Hypothalamus (tissue), 51 donors: ENCODE measurements at places on chromosomes 3 and 15.

DNA sequence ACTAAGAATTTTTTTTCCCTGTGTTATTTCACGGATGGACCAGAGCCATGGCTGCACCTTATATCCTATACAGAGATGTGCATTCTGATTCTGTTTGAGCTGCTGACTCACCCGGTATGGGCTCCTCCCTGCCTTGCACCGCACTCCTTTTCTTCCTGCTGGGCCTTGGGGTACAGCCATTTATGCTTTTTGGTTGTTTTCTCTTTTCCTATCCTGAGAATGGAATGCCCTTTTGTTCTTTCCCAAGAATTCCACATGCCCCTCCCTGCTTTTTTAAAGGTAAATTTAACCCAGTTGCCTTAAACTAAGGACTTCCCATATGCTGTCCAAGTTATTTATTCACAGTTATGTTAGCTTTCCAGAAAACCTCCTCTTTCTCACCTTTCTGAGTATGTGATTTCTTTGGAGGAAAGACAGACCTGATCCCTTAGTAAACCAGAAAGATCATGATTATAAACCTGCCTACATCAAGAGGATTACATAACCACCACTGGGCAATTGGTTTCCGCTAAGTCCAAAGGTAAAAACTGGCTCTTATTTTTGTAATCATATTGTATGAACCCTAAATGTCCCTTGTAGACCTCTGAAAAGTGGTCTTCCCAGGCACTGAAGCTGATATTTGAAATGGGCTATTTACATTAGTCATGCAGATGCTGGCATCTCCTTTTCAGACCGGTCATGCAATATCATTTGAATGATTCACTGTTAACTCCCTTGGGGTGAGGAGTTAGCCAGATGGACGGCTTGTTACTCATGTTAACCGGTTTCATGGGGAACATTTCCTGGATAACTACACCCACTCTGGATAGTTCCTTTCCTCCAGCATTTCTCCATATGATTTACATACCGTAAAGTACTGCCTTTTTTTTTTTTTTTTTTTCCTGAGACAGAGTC, 45.5 kb downstream of the TMOD3 start:
- DNase-seq: no peak

- DNase-seq: no peak
Measured at GRCh38 chr15:25465835-25466234, 27.0 kb upstream of the UBE3A start.

GRCh38 chr3:44942202-44942921, 33.6 kb downstream of the ZDHHC3 start:
- no peak for DNase-seq

DNA sequence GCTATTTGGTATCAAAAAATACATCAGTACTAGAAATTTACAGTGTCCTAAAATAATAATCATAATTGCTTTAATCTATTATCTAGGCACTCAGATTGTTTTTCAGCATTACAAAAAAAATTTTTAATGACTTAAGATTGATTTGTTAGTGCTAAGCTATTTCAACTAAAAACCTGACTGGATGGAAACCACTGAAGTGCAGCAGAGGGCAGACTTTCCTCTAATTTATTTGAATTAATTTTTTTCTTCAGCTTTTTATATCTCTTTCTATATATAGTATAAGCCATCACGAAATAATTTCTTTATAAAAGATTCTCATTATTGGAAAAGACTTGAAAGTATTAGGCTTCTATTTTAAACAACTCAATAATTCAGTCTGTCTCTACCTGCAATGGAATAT, 131.4 kb downstream of the IQCH start:
- no peak for DNase-seq

DNA sequence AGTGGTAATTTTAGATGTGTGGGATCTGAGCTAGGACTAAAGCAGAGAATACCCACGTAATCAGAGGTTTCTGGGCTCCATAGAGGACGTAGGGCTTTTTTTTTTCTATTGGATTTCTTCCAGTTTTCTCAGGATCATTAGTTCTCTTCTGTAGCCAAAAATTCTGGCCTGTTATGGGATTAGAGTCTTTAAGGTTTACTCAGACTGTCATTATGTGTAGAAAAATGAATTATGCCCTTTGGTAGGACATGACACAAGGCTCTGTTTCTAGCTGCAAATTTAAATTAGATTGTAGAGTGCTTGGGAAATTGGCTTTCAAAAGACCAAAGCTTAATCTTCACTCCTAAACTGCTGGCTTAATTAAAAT, 1.9 kb downstream of the SETD5 start:
- DNase-seq: no peak

GRCh38 chr3:71111784-71112440, 471.6 kb downstream of the FOXP1 start:
- no peak for DNase-seq

DNA sequence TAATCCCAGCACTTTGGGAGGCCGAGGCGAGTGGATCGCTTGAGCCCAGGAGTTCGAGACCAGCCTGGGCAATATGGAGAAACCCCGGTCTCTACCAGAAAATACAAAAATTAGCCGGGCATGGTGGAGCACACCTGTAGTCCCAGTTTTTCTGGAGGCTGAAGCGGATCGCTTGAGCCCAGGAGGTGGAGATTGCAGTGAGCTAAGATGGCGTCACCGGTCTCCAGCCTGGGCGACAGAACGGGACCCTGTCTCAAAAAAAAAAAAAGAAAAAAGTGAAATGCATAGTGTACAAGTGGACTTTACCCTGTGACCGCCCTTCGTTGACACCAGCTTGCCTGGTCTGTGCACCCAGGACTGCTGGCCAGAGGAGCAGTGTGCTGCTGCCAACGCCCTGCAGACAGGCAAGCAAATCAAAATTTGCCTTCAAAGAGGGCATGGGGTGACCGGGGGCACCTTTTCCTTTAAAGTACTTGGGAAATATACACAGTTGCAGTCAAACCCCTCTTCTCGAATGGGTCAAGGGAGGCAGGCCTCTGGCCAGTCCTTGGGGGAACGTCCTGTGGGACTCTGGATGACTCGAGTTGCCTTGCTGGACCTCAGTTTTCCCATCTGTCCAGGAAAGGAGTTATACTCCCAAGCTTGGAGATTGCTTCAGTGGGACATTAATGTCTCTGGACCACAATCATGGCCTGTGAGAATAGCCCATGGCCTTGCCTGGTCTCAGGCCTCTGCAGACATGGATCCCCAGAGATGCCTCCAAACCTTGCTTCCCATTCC, 1.0 kb downstream of the XYLB start:
- no peak for DNase-seq

DNA sequence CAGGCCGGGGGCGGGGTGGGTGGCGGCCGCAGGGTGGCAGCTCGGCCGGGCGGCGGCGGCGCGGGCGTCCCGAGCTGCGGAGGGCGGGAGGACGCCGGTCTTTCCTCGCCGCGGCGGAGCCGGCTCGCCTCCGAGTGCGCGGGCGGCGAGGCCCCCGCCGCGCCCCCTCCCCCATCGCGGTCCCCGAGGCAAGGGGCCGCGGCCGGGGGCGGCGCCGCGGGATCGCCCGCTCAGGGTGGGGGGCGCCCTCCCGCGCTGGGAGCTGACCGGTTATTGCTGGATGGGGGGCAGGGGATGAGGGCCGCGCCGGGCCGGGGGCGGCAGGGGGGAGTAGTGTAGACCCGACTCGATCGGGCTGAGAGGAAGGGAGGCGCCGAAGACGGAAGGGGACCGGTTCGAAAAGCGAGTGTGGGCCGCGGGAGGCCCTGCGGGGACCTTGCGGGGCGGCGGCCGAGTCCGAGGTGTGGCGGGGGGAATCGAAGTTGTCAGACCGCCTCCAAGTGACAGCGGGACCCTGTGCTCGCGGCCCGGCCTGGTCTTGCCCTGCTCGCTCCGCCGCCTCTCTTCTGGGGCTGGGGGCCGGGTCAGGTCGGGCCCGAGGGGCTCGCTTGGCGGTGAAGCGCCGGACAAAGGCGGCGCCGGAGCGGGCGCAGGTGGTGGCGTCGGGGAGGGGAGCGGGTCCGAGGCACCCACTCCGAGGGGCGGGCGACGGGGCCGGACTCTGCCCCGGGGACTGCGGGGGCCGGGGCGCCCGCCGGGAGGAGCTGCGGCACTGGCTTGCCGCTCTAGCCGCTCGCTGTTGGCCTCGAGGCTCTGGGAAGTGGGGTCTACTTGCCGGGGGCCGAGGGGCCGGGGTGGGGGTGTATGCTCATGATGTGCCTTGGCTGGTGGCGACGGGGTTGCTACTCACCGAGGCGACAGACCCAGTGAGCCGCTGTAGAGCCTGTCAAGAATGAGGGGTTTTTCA, 1.1 kb downstream of the BAHD1 start:
- DNase-seq: peak; percentile 41

- no peak for DNase-seq
Measured at GRCh38 chr3:166799-167198, 29.8 kb upstream of the CHL1 start.

GRCh38 chr15:41018534-41018933, 65.3 kb downstream of the CHAC1 start:
- no peak for DNase-seq

DNA sequence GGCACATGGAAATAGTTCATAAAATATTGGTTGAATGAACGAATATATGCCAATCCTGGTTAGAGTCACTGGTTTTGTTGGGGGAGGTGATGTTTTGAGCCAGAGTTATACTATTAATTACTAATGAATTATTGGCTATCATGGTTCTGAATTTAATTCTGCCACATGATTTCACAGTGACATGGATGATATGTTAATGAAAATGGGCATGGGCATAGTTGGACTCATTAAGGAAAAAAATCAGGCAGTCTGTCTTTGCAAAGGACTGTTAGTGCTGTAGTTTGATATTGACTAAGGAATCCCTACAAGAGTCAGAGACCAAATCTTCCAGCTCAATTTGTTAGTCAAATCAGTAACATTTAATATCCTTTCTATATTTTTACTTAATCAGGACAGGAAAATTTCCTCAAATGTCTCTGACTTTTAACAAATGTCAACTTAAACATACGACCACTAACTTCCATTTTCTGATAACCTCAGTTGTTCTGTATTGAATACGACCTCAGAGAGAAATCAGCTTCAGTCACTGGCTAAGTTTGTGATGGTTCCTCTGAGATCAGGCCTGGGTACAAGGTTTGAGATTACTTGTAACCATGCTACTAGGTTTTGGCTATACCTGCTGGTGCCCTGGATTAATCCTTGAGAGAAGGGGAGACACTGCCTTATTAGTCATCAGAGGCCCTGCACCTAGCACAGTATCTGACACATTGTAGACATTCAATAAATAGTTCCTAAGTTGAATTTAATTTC, 13.3 kb downstream of the NFKBIZ start:
- no peak for DNase-seq

GRCh38 chr3:134361162-134361835, 12.9 kb downstream of the AMOTL2 start:
- DNase-seq: no peak

- no peak for DNase-seq
Measured at GRCh38 chr3:172630316-172630715, 80.6 kb downstream of the NCEH1 start.

DNA sequence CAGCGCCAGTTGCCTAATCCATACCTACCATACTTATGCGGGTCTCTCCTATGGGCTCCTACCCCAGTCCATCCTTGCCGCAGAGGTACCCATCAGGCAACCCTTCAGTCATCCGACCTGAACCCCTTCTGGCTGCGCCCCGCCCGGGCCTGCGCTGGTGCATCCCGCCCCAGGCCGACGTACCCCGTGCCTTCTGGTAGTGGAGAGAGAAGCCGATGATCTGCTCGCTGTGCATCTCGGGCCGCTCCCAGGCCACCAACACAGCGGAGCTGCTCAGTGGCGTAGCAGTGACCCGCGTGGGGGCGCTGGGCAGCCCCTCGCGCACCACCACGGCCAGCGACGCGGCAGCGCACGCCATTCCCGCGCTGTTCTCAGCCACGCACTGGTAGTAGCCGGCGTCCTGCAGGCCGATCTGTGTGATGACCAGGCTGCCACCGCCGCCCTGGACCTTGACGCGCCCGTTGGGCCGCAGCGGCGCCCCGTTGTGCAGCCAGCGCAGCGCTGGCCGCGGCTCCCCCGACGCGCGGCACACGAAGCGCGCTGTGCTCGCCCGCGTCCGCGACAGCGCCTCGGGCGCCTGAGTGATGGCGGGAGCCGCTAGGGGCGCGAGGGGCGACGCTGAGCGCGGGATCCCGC, 17.9 kb upstream of the IGDCC3 start:
- no peak for DNase-seq

GRCh38 chr3:52489453-52489852, 5.7 kb upstream of the STAB1 start:
- DNase-seq: no peak

GRCh38 chr3:1087066-1087560, 5.7 kb upstream of the CNTN6 start:
- no peak for DNase-seq

GRCh38 chr3:98188545-98188944, 22.0 kb downstream of the OR5H15 start:
- DNase-seq: no peak

DNA sequence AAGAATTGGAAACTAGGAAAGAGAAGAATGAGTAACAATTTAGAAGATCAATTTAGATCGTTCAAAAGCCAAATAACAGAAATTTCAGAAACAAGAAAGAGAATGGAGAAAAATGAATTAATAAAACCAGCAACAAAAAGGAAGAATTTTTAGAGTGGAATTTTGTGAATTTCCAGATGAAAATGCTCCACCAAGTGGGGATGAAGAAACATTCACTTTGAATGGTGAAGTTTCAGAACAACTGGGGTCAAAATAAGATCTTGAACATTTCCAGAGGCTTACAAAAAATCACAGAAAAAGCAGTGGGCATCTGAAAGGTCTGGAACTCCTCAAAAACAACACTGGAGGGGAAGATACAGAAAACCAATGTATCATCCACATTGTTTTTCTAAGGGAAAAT, 4.2 kb upstream of the MOBP start:
- DNase-seq: no peak

GRCh38 chr3:182989566-182989965, 9.2 kb upstream of the DCUN1D1 start:
- DNase-seq: no peak

GRCh38 chr3:66552846-66553245, 52.0 kb upstream of the LRIG1 start:
- DNase-seq: no peak

GRCh38 chr3:114816052-114816451, 331.0 kb downstream of the ZBTB20 start:
- no peak for DNase-seq

- no peak for DNase-seq
Measured at GRCh38 chr3:149881879-149882278, 68.9 kb downstream of the RNF13 start.

GRCh38 chr3:155739154-155739553, 5.7 kb downstream of the PLCH1 start:
- no peak for DNase-seq

- DNase-seq: no peak
Measured at GRCh38 chr3:167843886-167844285, 108.4 kb downstream of the SERPINI1 start.

- no peak for DNase-seq
Measured at GRCh38 chr3:4218456-4219226, 84.5 kb upstream of the SETMAR start.
